Ammon's horn (tissue), 1 donor: ENCODE measurements at places on chromosomes 2 and 18.

DNA sequence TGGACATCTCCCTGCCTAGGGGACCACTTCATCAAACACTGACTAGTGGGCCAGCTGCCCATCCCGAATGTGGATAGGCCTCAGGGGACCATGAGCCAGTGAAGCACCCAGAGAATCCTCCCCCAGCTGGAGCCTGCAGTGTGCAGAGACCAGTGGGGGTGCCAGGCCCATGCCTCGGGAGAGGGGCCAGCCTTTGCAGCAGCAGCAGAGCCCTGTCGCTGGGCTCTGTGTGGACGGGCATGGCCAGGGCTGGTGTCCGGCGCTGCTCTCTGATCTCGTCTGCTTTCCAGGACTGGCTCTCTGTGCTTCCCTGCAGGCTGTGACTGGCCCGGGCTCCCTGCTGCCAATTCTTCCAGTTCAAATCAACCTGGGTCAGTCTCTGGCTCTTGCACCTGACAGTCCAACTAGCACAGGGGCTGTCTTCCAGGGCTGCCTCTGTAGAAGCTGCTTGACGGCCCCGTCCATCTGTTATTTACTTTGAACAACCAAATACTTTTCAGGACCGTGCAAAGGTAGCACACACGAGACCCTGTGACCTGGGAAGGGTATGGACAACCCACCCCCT lies 11.4 kb downstream of the KCNIP3 start:
- DNase-seq, result no peak

- DNase-seq, result no peak
Measured at GRCh38 chr2:142140434-142140845, 9.6 kb upstream of the LRP1B start.

- no peak for DNase-seq
Measured at GRCh38 chr18:63774511-63774910, 707 bp upstream of the SERPINB7 start.

DNA sequence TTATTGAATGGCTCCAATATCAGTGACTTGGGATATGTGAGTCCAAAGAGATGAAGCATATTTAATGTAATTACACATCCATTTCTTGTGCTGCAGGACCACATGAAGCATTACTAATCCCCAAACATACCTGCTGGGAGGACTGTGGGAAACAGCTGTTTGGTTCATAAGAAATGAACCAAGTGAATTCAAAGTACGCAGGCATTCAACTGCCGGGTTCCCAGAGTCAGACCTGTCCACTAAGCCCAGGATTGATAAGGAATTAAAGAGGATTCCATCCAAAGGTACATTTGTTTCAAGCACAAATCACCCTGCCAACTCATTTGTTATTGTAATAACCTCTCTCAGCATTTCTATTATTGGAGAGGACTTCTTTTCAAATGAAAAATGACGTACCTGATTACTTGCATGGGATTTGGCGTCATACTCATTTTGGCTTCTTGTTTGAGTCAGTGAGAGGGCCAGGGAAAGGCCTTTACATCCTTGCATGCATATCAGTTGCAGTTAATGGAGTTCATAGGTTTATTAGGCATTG lies 230.7 kb downstream of the TXNL1 start:
- no peak for DNase-seq

DNA sequence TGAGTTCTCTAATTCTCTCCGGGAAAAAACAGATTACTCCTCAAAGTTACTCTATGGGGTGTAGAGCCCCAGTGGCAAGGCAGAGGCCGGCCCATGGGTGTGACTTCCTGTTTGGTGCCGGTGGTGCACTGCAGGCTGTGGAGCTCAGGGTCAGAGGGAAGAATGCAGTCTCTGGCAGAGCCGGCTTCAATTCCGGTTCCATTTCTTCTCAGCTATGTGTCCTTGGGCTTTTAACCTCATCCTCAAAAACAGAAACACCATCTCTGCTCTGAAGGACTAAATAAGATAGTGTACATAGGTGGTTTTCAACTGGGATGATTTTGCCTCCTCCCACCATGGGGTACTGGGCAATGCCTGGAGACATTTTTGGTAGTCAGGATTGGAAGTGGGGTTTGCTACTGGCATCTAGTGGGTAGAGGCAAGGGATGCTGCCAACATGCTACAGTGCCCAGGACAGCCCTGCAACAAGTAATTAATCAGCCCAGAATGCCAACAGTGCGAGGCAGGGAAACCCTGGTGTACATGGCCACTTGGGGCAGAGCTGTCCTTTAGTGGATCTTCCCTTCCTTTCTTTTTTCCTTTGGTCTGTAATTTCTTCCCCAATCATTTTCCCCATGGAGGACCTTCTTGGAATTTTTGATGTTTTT lies 81.2 kb downstream of the INSIG2 start:
- DNase-seq, result no peak

DNA sequence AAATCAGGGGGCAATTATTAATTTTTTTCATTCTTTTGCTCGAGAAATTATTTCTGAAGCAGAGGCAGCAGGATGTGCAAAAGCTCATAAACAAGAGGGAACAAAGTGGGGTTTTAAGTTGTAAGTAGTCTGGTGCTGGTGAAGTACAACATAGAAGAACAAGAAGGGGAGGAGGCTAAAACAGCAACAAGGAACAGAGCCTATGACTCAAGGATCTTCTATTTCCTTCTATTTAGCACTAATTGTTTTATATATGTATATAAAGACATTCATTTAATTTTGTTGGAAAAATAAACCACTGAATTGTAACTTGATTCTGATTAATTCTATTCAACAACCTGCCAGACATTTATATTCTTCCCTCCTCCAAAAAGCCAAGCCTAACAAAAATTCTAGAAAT lies 35.0 kb downstream of the YES1 start:
- DNase-seq, result no peak

GRCh38 chr2:121790276-121790956 lies 35.0 kb downstream of the TSN start:
- no peak for DNase-seq

- peak; percentile 34 for DNase-seq
Measured at GRCh38 chr18:13436576-13436975, 218.0 kb downstream of the LDLRAD4 start.

DNA sequence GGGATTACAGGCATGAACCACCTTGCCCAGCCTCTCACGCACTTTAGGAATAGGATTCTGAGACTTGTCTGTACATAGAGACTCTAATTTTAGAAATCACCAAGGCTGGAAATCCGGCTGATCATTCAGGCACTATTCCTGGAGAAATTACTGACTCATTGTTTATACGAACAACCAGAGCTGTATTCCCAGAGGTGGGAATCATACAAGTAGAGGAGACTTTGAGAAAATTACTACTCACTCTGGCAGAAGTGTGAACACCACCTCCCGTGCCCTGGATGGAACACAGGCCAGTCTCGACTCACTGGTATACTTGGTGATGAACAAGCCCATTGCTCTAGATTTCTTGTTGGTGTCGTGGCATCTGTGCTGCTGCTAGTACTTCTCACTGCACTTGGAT lies 5.8 kb upstream of the ADNP2 start:
- DNase-seq, result no peak

GRCh38 chr2:26074676-26075075 lies 40.8 kb downstream of the RAB10 start:
- DNase-seq, result no peak

DNA sequence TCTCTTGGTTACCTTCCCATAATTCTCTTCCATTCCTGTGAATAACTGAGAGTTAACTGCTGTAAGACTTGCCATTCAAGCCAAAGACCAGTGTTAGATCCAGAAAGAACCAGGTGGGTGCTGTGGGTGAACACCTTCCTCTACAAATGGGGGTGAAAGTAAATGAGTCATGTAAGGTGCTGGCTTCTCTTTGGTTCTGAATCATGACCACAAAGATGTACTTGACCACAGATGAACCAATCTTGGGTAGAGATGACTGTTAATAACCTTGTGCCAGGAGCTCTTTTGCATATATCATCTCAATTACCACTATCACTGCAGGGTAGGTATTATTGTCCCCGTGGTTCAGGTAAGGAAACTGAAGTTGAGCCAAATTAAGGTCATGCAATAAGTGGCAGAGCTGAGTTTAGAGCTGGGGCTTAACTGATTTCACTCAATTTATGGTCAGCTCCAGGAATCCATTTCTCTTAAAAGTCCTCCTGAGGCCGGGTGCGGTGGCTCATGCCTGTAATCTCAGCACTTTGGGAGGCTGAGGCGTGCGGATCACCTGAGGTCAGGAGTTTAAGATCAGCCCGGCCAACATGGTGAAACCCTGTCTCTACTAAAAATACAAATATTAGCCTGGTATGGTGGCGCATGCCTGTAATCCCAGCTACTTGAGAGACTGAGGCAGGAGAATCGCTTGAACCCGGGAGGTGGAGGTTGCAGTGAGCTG lies 244.9 kb upstream of the CXCR4 start:
- no peak for DNase-seq

DNA sequence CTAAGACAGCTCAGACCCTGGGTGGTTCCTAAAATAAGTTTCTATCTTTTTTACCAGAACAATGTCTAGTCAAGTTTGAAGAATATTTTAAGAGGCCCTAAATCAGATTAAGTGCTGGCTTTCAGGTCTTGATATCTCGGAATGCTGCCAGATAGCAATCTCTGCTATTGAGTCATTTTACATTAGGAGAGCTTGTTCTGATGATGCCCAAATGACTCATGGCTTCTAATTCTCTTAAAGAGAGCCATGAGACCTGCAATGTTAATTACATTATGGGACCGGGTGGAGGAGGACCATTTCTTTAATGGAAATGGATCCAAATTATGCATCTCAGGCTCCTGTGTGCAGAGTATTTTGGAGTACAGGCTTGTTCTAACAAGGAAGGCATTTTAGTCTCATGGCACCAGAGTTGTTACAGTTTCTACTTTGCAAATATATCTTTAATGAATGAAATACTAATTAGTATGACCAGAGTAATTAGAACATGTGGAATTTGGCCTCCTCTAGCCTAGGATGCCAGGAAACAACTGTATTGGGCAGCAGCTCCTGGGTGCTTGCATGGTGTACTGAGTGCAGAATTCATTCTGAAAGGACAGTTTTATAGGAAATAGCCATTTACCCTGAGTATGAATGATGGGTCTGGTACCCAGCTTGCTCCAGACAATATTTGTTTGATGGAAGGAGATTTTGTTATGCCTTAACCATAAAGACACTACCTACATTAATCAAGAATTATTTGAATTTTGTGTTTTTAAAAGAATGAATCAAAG lies 94.0 kb upstream of the SULT1C3 start:
- DNase-seq, result no peak

- DNase-seq, result peak; percentile 59
Measured at GRCh38 chr18:51110073-51110797, 80.2 kb downstream of the SMAD4 start.

DNA sequence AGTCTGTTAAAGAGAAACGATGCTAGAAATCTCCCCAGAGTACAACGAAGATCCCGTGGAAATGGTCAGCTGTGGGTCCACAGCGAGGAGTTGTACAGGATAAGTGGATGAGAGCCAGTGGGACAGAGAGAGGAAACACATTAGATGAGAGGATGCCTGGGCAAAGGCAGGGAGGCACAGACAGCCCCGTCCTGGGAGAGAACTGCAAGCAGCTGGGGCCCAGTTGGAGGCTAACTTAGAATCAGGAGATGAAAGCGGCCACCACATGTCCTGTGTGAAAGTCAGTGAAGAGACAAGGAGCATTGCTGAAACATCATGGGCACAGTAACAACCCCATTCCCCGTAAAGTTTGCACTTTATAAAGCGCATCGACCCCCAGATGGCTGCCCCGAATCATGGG lies 157.5 kb downstream of the RAPGEF4 start:
- no peak for DNase-seq

DNA sequence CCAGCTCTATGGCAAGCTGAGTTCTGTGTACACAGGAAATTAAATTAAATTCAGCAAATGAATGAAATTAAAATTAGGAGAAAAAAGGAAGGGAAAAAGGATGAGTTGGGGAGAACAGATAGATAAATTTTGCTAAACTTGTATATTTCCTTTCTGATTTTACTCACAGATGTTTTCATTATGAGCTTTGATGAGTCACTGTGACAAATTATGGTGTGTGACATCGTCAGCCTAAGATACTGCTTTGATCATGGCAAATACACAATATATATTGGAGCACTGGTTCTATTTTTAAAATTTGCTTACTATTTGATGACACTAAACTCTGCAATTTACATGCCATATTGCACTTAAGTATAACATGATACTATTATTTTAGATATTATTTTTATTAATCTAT lies 464.6 kb upstream of the SPHKAP start:
- DNase-seq, result no peak
